ENCODE measurements at places on chromosomes 3 and 15. TPM values are rescaled to one million over a fixed set of nuclear protein-coding genes. Genes with fewer than 3 reads are reported as not detected.

GRCh38 chr3:59798372-59799086 lies 748.7 kb upstream of the CFAP20DC start:
- no peak for DNase-seq

- no peak for DNase-seq
Measured at GRCh38 chr3:126925411-126926171, 57.3 kb upstream of the PLXNA1 start.

DNA sequence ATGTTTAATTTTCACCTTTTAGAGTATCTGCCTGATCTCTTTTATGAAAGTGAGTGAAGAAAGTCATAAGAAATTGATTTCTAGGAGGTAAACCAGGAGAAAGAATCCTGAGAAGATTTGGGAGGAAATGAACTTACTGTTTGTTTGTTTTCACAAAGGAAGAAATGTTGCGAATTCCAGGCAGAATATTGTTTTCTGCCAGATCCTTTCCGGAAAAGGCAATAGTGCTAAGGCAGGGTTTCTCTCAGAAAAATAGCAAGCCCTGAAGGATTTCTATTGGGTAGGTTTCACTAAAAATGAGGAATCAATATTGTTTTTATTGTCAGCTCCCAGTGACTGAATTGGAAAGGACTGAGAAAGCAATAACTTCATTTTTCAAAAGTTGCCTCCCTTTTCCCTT lies 85.7 kb upstream of the TGFBR2 start:
- no peak for DNase-seq

ANKRD63 gene
- not detected for total RNA-seq

FSIP1 gene
- 8.2 TPM for total RNA-seq

KBTBD12 gene
- total RNA-seq: 3.8 TPM

EFHB gene
- total RNA-seq: 2.4 TPM

Data from left colon (tissue), 2 donors.